Melanocyte of skin (primary cell): ENCODE measurements at places on chromosomes 1 and 21. TPM values are rescaled to one million over a fixed set of nuclear protein-coding genes. Genes with fewer than 3 reads are reported as not detected.

NBPF6 gene
- 0.15 and 0.33 TPM in 2 replicates for total RNA-seq

UBL4B gene
- total RNA-seq, result not detected in 2 replicates

SMYD3 gene
- total RNA-seq, result 27.5 and 30.3 TPM in 2 replicates

ARV1 gene
- total RNA-seq, result 33.0 and 44.4 TPM in 2 replicates

CELA3B gene
- not detected in 2 replicates for total RNA-seq

PIGR gene
- total RNA-seq, result not detected in 2 replicates

CLEC20A gene
- total RNA-seq, result not detected in 2 replicates

C1QA gene
- not detected in 2 replicates for total RNA-seq

TCP10L gene
- total RNA-seq, result under 0.01 TPM in 1 of 2 replicates, not detected in the other

ZBTB8A gene
- total RNA-seq, result 3.8 and 7.6 TPM in 2 replicates

STYXL2 gene
- under 0.01 TPM in 1 of 2 replicates, not detected in the other for total RNA-seq

OR10Z1 gene
- total RNA-seq, result not detected in 2 replicates
